NB4 (cell line): ENCODE measurements at places on chromosomes 13 and 19.

DNA sequence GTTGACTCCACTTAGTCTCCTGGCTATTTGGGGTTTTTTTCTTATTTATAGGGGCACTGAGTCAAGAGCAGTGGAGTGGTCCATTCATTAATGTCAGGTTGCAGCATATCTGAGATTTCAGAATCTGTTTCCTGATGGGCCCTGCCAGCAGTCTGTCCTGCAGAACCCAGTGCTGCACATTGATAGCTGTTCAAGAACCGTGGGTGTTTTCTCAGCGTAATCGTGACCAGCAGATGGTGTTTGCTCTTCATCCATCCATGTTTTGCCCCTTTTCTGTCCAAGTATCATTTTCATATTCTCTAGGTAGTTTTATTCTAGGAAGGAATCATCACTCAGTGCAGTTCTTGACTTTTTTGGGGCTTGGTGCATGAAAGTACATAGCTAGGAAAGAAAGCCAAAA, 166.5 kb downstream of the ATP8A2 start:
- DNase-seq, result no peak

DNA sequence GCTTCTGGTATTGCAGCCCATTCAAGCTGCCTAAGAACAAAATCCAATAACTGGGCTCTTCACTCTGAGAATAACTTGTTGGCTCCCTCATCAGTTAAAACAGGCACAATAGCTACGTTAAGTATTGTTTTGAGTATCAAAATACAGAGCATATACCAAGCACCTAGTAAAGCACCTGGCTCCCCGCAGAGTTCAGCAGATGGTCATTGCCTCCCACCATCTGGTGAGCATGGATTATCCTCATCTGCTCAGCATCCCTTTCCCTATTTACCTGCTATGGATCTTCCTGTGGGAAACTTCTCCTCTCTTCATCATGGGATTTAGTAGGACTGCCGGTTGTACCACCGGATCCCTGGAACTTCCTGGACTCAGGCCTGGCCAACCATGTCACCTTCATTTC, 199.2 kb upstream of the MAB21L1 start:
- no peak for DNase-seq

GRCh38 chr19:289651-290371, 1.4 kb downstream of the PLPP2 start:
- DNase-seq, result no peak

DNA sequence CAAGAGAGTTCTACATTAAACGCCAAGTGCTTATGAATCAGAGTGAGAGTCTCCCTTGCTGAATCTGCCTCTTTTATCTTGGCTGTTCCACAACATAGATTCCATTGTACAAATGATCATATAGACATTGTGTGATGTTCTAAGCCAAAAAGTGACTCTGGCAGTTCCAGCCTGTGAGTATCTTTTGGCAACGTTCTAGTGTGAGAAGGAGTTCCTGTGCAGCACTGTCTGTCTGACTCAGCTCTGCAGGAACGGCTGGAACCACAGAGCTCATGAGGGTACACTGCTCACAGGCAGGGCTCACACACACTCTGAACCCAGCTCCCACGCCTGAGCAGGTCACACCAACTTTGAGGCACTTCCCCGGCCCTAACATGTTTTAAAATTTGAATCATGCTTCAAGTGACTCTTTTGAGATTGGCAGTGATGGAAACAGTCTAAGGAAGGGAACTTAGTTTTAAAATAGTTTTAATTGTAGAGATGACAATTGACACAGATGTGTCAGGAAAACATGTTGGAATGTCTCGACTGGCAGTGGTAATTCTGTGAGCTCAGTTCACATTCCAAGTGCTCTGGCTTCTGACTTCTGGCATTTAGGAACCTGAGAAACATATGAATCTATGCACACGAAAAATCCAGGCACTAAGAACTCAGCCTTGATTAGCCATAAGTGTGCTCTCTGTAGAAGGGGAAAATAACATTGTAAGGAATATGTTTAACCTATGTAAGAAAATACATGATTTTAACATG, 272.0 kb downstream of the UQCRFS1 start:
- DNase-seq, result no peak

DNA sequence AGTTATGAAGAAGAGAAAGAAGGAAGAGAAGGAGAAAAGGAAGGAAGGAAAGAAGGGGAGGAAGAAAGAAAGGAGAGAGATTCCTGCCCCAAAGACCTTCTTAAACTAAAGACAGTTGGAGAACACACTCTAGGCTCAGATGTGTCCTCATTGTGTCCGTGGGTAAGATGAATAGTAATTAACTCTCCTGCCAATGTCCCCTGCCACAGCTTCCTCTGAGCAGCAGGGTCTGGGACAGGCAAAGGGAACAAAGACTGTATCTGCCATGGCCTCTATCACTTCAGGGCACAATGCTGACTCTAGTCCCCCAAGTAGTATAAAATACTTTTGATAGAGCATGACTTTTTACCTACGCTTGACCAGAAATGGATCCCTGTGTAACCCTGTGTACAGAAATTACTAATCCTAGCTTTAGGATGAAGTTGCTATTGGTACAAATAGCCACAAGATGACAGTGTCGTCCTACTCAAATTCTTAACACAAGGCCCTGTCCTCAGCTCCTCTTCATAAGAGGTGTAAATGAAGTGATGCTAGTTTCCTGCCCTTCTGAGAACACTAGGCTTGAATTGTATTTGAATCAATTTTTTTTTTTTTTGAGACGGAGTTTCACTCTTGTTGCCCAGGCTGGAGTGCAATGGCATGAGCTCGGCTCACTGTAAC, 186.2 kb upstream of the GPR12 start:
- DNase-seq, result peak; percentile 89

DNA sequence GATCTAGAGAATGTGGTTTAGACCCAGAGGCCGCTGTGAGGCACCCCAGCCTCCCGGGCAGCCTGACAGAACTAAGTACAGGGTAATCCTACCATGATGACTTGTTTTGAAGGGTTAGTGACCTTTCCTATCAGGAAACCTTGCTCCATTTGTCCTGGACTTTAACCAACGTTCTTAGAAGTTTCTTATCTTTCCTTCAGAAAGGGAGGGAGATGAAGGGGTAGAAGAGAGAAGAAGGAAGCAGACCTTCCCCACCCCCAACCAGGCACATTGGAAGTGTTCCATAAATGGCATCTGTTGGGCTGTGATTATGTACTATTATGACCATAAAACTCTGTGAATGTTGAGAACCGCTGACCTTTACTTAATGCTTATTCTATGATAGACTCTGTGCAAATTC, 184.2 kb downstream of the OXGR1 start:
- DNase-seq, result no peak

GRCh38 chr19:40758491-40758890, 7.5 kb downstream of the SNRPA start:
- DNase-seq, result no peak

- DNase-seq, result no peak
Observed at GRCh38 chr13:50731400-50731799, 112.1 kb downstream of the DLEU7 start.

DNA sequence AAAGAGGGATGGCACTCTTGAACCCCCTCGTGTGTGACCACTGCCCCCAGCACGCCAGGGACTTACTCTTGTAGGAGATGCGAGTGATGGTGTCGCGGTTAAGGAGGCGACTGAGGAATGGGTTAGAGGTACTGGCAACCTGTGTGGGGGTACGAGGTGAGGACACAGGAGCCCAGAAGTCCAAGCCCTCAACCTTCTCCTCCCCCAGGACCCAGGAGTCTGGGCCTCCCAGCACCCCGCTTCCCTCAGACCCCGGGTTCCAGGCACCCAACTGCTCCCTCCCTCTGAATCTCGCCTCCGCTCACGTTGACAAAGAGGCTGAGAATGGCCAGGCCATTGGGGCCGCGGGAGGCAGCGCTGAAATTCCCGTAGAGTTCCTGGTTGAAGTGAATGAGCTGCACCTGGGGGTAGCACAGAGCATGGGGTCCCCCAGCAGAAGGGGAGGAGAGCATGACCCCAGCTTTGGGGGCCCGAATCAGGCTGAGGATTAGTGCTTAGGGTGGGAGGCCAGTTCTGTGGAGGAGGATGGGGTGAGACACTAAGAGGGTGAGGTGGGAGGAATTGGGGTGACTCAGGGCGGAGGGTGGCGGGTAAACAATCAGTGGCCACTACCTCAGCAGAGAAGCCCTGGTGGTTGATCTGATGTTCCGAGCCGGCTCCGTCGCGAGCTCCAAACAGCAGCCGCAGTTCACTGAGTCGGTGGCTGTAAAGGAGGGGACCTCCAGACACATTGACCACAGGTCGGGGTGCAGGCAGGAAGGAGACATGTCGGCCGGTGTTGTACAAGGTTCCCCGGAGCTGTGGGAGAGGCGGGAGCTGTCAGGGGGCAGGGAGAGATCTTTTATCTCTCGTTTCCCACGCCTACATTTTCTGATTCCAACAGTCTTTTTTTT, 2.5 kb upstream of the DBP start:
- peak; percentile 57 for DNase-seq

DNA sequence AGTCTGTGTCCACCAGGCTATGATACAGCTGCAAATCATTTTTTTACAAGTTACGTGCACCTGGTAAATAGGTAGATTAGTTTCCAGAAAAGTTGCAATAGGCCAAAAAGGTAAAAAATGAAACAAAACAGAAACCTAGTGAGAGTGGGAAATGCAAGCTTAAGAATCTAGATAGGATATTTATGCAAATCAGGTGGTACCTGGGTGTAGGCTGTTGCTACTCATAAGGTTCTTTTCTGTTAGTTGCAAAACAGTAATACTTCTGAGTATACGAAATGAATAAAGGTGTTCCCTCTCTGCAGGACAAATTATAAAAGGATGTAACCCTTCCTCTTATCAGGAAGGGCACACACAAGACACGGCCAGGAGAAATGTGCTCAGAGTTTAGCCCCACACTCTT, 97.9 kb downstream of the UGGT2 start:
- no peak for DNase-seq

DNA sequence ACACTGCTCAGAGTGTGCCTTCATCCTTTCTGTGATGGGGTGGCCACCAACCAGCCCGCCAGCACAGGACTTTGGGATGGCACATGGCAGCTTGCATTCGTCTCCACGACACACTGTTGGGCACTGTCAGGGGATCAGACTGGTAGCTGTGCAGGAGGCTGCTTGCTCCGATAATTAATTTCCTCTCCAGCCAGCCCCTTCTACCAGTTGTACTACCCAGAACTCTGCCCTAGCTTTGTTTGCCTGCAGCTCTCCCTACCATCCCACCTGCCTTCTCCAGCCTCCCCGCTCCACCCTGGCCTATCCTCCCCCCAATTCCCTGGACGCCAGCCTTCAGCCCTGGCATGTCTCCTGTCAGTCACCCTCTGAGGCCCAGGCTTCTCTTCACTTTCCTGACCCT, 228.3 kb downstream of the TSHZ3 start:
- no peak for DNase-seq

- no peak for DNase-seq
Observed at GRCh38 chr19:50749490-50749889, 20.8 kb upstream of the GPR32 start.

GRCh38 chr13:33931397-33932311, 113.7 kb downstream of the RFC3 start:
- peak; percentile 64 for DNase-seq

GRCh38 chr19:14113762-14114414, 3.7 kb downstream of the PRKACA start:
- peak; percentile 49 for DNase-seq

DNA sequence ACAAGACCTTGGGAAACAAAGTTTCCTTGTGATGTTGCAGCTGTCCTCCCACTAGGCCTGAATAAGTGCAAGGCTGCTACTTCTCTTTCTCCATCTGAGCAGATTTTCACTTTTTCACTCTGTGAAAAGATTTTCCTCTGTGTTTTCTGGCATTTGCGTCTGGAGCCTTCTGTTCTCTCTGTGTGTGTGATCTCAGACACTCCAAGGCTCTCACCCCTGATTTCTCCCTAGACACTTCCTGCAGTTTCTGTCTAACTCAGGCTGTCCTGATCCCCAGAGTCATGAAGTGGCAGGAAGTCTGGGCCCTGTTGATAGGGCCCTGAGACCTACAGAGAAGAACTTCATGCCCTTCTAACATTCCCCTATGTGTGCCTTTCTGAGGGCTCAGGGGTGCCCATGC, 37.2 kb downstream of the SIGLEC7 start:
- no peak for DNase-seq

- DNase-seq, result peak; percentile 46
Observed at GRCh38 chr13:78595495-78596398, 7.6 kb downstream of the POU4F1 start.

GRCh38 chr13:58655086-58655485, 1023.5 kb downstream of the PCDH17 start:
- DNase-seq, result peak; percentile 57

DNA sequence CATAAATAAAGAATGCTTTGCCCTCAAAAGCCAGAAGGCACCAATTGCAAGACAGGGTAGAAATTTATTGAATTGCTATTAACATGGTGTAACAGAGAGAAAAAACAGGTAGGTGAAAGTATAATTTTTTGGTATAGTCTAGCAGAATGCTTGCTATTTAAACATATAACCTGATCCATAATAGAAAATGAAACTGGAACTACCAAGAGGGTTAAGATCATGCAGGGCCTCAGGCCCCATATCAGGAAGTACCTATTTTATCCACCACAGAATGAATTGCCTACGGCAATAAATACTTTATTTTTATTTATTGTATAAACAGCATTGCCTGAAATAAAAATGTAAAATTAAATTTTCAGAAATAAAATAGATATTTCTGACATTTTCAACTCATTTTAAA, 159.5 kb downstream of the PRR20E start:
- no peak for DNase-seq

- no peak for DNase-seq
Observed at GRCh38 chr13:23547000-23547590, 23.1 kb upstream of the TNFRSF19 start.

DNA sequence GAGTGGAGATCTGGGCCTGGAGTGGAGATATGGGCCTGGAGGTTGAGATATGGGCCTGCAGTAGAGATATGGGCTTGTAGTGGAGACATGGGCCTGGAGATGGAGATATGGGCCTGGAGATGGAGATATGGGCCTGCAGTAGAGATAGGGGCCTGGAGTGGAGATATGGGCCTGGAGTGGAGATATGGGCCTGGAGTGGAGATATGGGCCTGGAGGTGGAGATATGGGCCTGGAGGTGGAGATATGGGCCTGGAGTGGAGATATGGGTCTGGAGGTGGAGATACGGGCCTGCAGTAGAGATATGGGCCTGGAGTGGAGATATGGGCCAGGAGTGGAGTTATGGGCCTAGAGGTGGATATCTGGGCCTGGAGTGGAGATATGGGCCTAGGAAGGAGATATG, 402 bp downstream of the KIR2DL3 start:
- no peak for DNase-seq

DNA sequence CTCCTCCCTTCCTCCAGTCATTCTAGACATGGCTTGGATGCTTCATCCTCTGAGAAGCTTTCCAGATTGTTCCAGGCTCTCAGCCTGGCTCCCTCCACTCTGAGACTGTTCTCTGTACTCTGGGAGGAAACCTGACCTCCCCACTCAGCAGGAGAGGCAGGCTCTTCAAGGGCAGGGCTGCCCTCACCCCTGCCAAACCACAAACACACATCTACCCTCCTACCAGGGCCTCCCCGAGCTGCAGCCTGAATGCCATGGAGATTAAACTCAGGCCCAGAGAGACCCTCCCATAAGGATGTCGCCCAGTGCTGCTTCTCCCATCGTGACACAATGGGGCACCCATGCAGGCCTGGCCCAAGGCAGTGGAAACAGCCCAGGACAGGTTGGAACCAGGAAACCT, 16.2 kb downstream of the NUMBL start:
- DNase-seq, result no peak
